ENCODE measurements at places on chromosomes 2 and 18. TPM values are rescaled to one million over a fixed set of nuclear protein-coding genes. Genes with fewer than 3 reads are reported as not detected.

- H3K4me3 ChIP-seq = no peak overlapping the region
- DNase-seq = no peak
- H3K27me3 ChIP-seq = 0 out of 2 replicates have a peak, but pooled peaks cover 2% of the 10 kb centered on the region
- no peak overlapping the region for H3K27ac ChIP-seq
- no peaks in the 10 kb centered on the region for H3K36me3 ChIP-seq
- no peaks in the 10 kb centered on the region for H3K4me1 ChIP-seq
Observed at GRCh38 chr18:31057051-31057450, 14.5 kb upstream of the DSC3 start.

DNA sequence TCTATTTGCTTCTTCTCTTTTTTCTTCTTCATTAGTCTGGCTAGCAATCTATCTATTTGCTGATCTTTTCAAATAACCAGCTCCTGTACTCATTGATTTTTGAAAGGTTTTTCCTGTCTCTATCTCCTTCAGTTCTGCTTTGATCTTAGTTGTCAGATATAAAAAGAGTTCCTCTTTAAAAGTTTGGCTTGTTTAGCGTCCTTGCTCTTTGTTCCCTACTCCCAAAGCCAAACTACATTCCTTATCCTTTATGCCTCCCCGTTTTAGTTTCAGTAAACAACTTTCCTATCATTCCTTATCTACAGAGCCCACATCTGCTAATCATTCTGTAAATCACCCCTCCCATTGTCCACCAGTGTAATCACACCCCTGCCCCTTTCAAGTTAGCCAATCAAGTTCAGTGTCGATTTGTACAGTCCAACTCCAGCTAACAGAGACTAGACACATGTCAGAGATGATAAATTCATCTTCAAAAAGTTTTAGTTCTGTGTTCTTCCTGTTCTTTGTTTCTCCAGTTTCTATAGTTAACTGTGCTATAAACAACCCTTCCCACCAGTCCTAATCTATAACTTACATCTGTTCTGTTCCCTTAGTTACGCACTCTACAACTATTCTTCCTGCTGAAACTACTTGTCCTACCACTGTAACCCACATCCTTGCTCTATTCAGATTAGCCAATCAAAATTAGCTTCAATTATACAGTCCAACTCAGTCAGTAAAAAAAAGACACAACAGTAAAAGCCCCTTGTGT, 44.4 kb downstream of the TFPI start:
- H3K27me3 ChIP-seq = no peaks in the 10 kb centered on the region
- no peak overlapping the region for H3K4me3 ChIP-seq
- H3K36me3 ChIP-seq = peaks cover 3% of the 10 kb centered on the region
- DNase-seq = no peak

DNA sequence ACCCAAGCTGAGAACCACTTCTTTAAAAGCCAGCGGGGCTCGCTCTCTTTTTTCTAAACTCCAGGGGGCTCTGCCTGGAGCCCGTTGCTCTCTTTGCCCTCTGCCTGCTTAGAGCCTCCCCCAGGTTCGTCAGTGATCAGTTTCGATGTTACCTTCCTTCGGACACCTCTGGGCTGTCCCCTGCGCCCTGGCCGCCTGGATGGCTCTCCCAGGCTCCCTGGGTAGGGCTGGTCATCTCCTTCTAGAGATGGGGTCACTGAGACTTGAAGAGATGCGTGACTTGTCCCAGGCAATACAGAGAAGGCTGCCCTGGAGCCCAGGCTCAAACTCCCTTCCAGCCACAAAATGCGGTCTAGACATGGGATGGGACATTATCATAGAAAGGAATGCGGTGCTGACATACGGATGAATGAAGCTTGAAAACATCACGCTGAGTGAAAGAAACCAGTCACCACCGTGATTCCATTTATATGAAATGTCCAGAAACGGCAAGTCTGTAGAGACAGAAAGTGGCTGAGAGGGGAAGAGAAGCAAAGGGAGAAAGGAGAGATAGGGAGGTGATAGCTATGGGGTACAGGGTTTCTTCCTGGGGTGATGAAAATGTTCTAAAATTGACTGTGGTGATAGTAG, 14.6 kb downstream of the KCNF1 start:
- no peak for DNase-seq
- H3K27me3 ChIP-seq = peaks cover 15% of the 10 kb centered on the region
- no peaks in the 10 kb centered on the region for H3K36me3 ChIP-seq
- no peaks in the 10 kb centered on the region for H3K4me1 ChIP-seq
- no peak overlapping the region for H3K27ac ChIP-seq

The G6PC2 gene
- total RNA-seq = not detected

- DNase-seq = no peak
- H3K4me3 ChIP-seq = no peak overlapping the region
- H3K36me3 ChIP-seq = no peaks in the 10 kb centered on the region
- H3K27ac ChIP-seq = no peak overlapping the region
Observed at GRCh38 chr2:221461901-221462300, 110.2 kb downstream of the EPHA4 start.

GRCh38 chr18:35605686-35606417, 24.3 kb downstream of the GALNT1 start:
- DNase-seq = no peak
- H3K27ac ChIP-seq = no peak overlapping the region
- H3K36me3 ChIP-seq = no peaks in the 10 kb centered on the region
- no peaks in the 10 kb centered on the region for H3K27me3 ChIP-seq

- H3K27me3 ChIP-seq = no peaks in the 10 kb centered on the region
- H3K4me3 ChIP-seq = no peak overlapping the region
- no peak for DNase-seq
- no peaks in the 10 kb centered on the region for H3K36me3 ChIP-seq
Observed at GRCh38 chr2:158025255-158025996, 76.2 kb upstream of the UPP2 start.
